ENCODE measurements at places on chromosomes 12 and 14. TPM values are rescaled to one million over a fixed set of nuclear protein-coding genes. Genes with fewer than 3 reads are reported as not detected.

KRT2 gene
- total RNA-seq, result not detected

- peak; percentile 54 for ATAC-seq
These were observed 12.0 kb upstream of the BLTP3B start for GRCh38 chr12:100154474-100155247.

BEST3 gene
- total RNA-seq, result not detected

ARHGDIB gene
- 39.0 TPM for total RNA-seq

DNA sequence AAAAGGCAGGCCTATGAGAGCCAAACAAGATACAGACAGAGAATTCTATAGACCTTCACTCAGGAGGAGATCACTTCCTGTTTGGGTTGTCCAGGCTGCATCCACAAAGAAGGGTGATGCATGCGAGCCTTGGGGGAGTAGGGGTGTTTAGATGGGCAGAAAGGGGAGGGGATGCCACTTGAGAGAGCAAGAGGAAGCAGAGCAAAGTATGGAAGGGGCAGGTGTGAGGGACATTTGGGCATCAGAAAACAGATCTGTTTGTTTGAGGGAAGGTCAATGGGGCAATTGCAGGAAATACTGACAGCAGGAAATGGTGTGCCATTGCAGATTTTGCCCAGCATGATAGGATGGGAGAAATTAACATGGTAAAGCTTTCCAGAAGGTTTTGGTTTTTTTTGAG lies 146.4 kb upstream of the FOXN3 start:
- ATAC-seq, result no peak

STRN3 gene
- 24.5 TPM for total RNA-seq

- no peak for ATAC-seq
These were observed 339.3 kb downstream of the PCNX1 start for GRCh38 chr14:71246539-71246938.

ABHD12B gene
- total RNA-seq, result 0.32 TPM

SLC5A8 gene
- total RNA-seq, result not detected

TSPAN8 gene
- total RNA-seq, result 0.60 TPM

- no peak for ATAC-seq
These were observed 592 bp upstream of the KCNK10 start for GRCh38 chr14:88323523-88324199.

GZMB gene
- 1.2 TPM for total RNA-seq

RGS6 gene
- 0.52 TPM for total RNA-seq

ZNF385A gene
- total RNA-seq, result 52.2 TPM

GPR137C gene
- 0.16 TPM for total RNA-seq

MYL6B gene
- total RNA-seq, result 54.2 TPM

- ATAC-seq, result no peak
These were observed 6.6 kb downstream of the RAN start for GRCh38 chr12:130878193-130879185.

DNA sequence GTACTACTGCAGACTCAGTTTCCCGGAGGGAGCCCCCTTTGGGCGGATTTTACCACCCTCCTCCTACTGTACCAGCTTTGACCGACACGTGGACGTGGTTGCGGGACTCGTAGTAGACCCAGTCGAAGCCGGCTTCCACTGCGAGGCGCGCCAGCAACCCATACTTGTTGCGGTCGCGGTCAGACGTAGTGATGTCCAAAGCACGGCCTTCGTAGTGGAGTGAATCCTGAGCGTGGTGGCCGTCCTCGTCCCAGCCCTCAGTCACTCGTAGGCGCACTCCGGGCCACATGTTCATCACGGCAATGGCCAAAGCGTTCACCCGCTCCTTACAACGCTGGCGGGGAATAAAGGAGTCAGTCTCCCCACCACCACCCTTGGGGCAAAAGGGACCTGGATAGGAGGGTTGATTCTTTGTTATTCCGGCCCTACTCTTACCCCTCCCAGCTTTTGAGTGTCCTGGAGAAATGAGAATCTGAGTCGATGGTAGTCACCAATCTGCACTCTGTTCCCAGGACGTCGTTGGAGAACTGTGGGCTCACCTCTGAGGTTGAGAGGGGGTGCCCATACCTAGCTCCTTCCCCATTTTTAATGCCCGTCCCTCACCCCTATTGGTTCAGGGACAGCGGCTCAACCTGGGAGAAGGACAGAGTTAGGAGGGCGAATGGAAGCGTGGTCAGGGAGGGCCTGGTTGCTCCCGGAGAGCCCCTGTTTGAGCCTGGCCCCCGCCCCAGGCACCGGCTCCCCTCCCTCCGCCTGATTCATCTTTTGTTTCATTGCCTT lies 3.4 kb downstream of the DHH start:
- ATAC-seq, result no peak

PLBD1 gene
- total RNA-seq, result 56.5 TPM

SLC6A15 gene
- 19.4 TPM for total RNA-seq

DNA sequence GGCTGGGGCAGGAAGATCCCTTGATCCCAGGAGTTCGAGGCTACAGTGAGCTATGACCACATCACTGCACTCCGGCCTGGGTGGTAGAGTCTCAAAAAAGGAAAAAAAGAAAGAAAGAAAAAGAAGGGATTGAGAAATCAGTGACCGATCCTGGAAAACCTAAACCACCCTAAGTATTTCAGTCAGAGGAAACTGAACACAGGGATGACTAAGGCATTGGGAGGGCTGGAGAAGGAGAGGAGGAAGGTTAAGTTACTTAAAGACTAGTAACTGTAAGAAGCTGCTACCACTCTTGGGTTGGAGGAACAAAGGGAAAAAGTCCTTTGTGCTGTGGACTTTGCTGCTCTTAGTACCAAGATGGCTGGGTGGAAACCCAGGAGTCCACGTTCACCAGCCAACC lies 10.6 kb downstream of the HHIPL1 start:
- no peak for ATAC-seq

GRCh38 chr14:24670594-24670993 lies 36.6 kb upstream of the GZMB start:
- no peak for ATAC-seq

ZDHHC22 gene
- total RNA-seq, result not detected

DNA sequence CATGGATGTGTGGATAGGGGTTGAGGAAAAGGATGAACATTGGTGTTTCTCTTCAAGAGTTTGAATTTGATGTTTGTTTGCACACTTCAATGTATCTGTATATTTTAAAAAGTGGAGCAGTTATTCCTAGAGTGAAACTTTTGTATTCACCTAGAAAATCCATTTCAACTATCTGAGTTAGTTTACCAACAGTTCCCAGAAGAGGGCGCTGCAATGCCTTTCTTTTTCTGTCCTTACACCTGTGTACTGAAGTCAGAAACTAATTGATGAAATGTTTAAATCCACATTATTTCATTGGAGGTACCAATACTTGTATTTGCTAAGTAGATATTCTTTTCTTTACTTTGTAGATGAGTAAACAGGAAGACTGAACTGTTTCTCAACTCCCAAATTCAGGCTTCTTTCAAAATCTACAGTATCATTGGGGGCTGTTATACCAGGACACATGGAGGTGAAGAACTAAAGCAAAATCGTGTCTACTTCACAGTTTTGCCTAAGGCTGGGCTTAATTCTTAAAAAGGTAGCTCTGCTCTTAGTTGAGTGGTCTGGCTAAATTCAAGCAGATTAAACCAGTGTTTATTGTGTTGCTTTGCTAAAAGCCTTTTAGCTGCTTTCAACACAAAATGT lies 26.6 kb upstream of the KLRB1 start:
- ATAC-seq, result peak; percentile 73

SMCO3 gene
- total RNA-seq, result not detected

GRCh38 chr14:104395276-104395675 lies 184.3 kb upstream of the C14orf180 start:
- ATAC-seq, result no peak

THTPA gene
- 7.6 TPM for total RNA-seq

DNA sequence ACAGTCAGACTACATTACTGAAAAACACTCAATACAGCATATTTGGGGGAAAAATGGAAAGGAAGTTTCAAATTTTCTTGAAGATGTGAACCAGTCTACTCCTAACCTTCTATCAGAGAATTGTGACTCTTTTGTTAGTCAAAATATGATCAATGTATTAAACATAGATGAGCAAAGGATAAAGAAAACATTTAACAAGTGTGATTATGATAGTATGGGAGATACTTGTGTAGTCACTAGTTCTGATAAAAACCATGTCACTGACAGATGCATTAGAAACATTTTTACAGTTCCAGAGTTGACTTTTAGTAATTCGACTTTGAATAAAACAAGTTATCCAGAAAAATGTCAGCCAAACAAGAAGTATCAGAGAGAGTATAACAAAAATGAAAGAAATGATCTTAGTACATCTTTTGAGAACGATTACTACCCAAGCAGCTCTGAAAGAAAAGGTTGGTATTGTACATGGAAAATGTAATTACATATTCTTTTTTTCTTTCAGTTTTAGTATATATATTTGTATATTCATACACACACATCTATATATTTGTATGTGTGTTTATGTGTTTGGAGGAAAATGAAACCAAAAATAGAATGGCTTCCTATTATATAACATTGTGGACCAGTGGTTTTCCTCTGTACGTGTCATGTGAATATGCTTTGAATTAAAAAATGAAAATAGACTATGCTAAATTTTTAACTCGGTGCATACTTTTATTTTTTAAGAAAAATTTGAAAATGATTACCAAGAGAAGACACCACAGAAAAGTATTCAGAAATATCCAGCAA lies 63.3 kb upstream of the ABCD2 start:
- no peak for ATAC-seq

AQP6 gene
- total RNA-seq, result not detected

Data from esophagus mucosa (tissue), 1 donor.